Peyer's patch (tissue), 4 donors: ENCODE measurements at places on chromosomes 2 and 18. TPM values are rescaled to one million over a fixed set of nuclear protein-coding genes. Genes with fewer than 3 reads are reported as not detected.

GRCh38 chr18:55338978-55339650 is 248.9 kb downstream of the TCF4 start:
- no peak for DNase-seq

DNA sequence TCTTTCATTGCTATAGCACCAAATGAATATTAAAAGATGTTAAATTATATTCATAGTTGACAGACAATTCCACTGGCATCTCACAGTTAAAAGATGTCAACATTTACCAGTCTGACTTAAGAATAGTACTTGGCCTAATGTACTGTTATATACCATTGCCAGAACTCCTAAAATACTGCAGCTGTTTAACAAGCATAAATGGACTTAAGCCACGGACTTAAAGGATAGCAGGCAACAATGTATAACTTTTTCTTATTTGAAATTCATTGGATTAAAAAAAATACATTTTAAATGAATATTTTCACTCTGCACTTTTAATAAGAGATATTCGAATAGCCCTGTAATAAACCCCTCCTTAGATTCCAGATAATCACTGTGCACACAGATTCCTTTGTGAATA is 3.8 kb downstream of the TCF4 start:
- no peak for DNase-seq

- no peak for DNase-seq
Measured at GRCh38 chr2:37973615-37974353, 48.7 kb downstream of the RMDN2 start.

- no peak for DNase-seq
Measured at GRCh38 chr18:506264-506663, 5.8 kb upstream of the COLEC12 start.

DNA sequence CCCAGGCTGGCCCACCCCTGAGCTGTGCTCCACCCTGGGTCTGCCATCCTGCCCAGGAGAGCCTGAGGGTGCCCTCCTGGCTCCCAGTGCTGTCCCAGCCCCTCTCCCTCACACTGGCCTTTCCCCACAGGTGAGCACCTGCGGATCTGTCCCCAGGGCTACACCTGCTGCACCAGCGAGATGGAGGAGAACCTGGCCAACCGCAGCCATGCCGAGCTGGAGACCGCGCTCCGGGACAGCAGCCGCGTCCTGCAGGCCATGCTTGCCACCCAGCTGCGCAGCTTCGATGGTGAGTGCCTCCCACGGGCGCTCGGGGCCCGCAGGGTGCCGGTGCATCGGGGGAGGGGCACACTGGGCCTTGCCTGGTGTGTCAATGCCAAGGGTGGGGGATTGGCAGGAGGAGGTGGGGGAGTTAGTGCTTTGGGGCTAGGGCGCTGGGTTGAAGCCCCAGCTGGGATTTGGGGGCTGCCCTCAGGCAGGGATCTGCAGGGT is 23.5 kb downstream of the GPC1 start:
- no peak for DNase-seq

DNA sequence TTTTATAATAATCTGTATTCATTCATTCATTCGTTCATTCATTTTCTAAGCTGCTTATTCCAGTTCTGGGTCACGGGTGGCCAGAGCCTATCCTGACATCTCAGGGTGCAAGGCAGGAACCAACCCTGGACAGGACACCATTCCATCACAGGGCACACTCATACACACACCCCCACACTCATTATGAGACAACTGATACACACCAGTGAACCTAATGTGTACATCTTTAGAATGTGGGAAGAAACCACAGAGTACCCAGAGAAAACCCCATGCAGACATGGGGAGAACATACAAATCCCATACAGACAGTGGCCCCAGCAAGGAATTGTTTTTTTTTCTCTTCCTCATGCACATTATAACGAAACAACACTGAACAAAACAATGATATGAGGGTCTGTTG is 54.7 kb downstream of the RTN4 start:
- no peak for DNase-seq

GRCh38 chr18:11653521-11653920 is 35.5 kb upstream of the GNAL start:
- DNase-seq = no peak

DNA sequence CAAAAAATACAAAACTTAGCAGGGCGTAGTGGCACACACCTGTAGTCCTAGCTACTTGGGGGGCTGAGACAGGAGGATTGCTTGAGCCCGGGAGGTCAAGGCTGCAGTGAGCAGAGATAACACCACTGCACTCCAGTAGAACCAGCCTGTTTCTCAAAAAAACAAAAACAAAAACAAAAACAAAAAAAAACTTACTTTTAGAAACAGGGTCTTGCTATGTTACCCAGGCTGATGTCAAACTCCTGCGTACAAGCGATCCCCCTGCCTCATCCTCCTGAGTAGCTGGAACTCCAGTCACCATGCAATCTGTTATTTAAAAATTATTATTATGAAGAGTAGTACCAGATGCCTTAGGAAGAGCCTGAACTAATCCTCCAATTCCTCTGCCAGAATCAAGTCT is 35.0 kb upstream of the GLI2 start:
- no peak for DNase-seq

DNA sequence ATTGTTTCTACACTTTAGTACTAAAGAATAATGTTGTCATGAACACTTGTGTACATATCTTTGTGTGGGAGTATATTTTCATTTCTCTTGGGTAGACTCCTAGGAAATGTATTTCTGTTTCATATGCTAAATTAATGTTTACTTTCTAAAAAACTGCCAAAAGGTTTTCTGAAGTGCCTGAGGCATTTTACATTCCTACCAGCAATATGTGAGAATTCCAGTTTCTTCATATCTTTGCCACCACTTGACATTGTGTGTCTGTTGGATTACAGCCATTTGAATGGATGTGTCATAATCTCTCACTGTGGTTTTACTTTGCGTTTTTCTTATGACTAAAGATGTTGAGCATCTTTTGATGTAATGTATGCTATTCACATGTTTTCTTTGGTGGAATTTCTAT is 428.2 kb upstream of the KCNH7 start:
- DNase-seq = no peak

- DNase-seq = no peak
Measured at GRCh38 chr2:24762518-24762917, 30.7 kb downstream of the PTRHD1 start.

GRCh38 chr2:108641756-108642155 is 77.5 kb upstream of the RANBP2 start:
- DNase-seq = no peak

The EMILIN2 gene
- total RNA-seq = 54.5 TPM

The DPP10 gene
- 1.9 TPM for total RNA-seq

The SERPINB4 gene
- not detected for total RNA-seq

The SAG gene
- total RNA-seq = not detected
